ENCODE measurements at places on chromosomes 13 and 19. TPM values are rescaled to one million over a fixed set of nuclear protein-coding genes. Genes with fewer than 3 reads are reported as not detected.

GRCh38 chr19:16326401-16327168, 2.0 kb downstream of the KLF2 start:
- DNase-seq, result no peak

LILRB1 gene
- 11.7 TPM for polyA plus RNA-seq

GRCh38 chr13:45243077-45243476, 42.2 kb upstream of the KCTD4 start:
- no peak for DNase-seq

DNA sequence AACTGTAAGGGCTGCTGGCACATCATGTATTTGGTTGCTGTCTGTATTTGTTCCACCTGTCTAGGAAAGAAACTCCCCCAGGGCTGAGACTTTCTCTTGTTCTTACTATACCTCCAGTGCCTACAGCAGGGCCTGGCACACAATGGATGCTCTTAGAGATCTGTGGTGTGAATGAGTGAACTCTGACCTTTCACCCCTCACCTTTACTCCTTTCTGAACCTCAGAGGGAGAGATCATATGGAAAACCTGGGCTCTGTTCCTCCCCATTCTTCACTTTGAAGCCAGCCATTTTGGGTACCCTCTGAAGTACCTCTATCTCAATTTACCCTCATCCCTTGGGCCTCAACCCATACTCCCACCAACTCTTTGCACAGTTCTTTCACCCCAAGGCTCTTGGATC, 3.1 kb downstream of the DYRK1B start:
- DNase-seq, result no peak

FOXA3 gene
- polyA plus RNA-seq, result 72.8 TPM

Measured in sigmoid colon (tissue), 7 donors.